NCI-H1694 (cell line): ENCODE measurements at places on chromosomes 2 and 18.

DNA sequence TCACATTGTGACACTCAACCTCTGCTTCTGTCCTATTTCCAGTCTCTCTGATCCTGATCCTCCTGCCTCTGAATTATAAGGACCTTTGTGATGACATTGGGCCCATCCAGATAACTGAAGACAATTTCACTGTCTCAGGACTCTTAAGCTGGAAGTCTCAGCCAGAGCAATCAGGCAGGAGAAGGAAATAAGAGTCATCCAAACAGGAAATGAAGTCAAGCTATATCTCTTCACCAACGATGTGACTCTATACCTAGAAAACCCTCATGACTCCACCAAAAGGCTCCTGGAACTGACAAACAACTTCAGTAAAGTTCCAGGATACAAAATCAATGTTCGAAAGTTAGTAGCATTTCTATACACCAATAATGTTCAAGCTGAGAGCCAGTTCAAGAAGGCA, 29.3 kb upstream of the TWIST2 start:
- no peak for DNase-seq

GRCh38 chr2:176907341-176907740, 305.3 kb upstream of the HNRNPA3 start:
- DNase-seq: no peak

GRCh38 chr18:58887613-58887963, 22.9 kb downstream of the ZNF532 start:
- DNase-seq: no peak

- no peak for DNase-seq
Observed at GRCh38 chr18:14927701-14928100, 179.7 kb downstream of the ANKRD30B start.
